ENCODE measurements at places on chromosomes 13 and 19.

GRCh38 chr13:44819245-44819644, 170.0 kb downstream of the NUFIP1 start:
- no peak for DNase-seq

GRCh38 chr13:75016225-75016624, 465.7 kb downstream of the TBC1D4 start:
- DNase-seq: no peak

- DNase-seq: no peak
Observed at GRCh38 chr13:21336609-21337349, 122.3 kb downstream of the ZDHHC20 start.

DNA sequence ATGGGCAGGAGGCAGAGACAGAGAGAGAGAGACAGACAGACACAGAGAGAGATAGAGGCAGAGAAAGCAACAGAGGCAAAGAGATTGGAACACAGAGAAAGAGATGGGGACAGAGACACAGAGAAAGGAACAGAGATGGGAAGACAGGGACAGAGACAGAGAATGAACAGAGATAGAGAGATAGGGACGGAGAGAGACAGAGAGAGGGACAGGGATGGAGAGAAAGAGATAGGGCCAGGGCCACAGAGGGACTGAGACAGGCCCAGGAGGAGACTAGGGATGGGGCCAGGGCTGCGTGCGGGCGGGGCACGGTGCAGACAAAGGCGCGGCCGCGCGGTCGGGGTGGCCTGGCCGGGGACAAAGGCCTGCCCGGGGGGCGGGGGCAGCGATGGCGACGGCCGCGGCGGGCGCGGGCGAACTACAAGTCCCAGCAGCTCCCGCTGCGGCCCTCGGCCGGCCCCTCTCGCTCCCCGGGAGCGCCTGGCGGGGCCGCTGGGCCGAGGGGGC, at the start of gene ZNF358:
TSS of gene ZNF358 (plus strand) at position 459 of the 507 bp plus-strand sequence. CDS start 3,140 bp downstream, outside the sequence.
- DNase-seq: no peak

DNA sequence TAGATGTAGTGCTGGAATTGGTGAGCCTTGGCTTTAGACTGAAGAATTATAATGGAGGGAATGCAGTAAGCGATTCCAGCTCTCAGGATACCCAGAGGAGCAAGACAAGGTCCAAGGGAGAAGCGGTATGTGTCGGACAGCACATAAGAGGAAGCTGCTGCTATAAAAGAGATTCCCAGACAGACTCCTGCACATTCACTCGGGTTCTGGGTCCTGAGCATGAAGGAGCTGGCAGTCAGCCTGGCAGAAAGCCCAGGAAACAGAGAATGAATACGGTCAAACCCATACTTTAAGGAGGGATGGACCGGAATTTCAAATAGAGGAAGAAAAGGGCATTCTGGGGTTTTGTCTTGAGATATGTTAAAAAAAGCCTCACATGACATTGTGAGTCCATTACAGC, 308.3 kb downstream of the DNAJC15 start:
- no peak for DNase-seq

DNA sequence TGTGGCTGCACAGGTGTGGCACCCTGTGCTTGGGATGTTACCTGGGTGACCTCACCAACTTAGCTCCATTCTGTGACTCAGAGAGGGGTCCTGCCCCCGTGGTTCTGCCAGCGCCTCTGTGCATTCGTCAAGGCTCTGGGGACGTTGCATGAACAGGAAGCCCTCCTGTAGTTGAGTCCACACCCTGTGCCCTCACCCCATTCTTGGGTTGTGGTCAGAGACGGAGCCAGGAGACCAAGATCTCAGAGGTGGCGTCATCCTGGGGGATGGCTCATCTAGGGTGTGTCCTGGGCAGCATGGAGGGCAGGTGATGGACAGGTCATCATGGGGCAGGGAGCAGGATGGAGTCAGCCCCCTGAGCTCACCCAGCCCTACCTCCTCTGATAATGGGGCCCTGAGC, 2.5 kb downstream of the COX6B2 start:
- no peak for DNase-seq

DNA sequence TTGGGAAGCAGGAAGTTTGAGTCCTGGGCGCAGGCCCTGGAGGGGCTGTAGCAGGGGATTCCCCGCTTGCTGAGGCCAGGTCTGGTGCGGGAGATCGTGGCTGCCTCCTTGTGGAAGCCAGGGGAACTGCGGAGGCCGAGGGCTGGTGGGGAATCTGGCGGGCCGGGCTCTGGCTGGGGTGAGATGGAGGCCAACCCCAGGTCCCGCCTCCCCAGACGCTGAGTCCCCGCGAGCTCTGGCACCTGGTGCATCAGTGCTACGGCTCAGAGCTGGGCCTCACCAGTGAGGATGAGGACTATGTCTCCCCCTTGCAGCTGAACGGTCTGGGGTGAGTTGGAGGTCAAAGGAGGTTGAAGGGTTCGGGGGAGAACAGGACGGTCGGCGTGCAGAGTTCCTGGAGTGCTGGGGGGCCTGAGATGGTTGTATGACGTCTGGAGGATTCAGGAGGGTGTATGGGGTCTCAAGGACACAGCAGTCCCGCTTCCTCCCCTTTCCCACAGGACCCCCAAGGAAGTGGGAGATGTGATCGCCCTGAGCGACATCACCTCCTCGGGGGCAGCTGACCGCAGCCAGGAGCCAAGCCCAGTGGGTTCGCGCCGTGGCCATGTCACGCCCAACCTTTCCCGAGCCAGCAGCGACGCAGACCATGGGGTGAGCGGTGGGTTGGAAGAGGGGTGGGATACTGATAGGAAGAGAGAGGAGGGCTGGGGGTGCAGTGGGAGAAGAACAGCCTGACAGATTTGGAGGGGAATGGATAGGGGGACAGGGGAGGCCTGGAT, 13.1 kb downstream of the GRAMD1A start:
- DNase-seq: no peak

DNA sequence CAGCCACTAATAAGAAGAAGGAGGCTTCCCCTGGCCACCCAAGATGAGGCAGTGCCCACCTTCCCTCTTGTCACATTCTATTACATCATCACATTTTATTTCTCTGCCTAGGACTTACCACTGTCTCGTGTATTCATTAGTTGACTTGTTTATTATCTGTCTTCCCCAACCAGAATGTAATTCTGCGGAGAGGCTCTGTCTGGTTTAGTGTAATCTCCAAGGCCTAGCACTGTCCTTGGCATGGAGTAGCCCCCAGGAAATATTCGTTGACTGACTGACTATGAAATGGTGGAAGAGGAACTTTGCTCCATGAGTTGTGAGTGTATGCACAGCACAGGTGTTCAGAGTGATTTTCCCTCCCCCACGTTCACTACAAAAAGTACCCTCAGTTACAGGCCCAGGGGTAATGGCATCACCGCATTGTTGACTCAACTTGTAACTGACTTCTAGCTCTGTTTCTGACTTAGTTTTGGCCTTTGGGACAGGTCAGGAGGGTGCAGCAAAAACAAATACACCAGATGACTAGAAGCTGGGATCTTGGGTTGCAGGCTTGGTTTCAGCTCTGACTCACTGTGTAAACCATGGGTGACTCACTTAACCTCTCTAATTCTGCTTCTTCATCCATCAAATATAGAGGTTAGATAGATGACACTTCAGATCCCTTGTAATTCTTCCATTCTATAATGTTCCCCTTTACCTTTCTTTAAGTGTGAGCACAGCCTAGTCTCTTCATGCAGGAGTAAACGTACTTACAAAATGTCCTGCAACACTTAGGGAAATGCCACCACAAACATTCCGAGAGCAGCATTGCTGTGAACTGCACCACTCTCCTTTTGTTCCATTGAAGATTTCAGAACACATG, 229.7 kb downstream of the KCNRG start:
- peak; percentile 31 for DNase-seq

DNA sequence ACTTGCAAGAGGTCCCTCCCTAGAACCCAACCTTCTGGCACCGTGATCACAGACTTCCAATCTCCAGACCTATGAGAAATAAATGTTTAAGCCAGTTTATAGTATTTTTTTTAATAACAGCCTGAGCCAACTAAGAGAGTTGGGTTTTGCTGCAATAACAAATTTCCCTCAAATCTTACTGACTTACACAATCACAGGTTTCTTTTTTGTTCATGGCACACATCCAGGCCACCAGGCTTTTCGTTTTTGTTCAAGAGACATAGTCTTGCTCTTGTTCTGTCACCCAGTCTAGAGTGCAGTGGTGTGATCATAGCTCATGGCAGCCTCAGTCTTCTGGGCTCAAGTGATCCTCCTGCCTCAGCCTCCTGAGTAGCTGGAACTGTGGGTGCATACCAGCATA, 2.0 kb upstream of the SELENOV start:
- no peak for DNase-seq

GRCh38 chr13:76820759-76821158, 65.4 kb downstream of the KCTD12 start:
- DNase-seq: no peak

DNA sequence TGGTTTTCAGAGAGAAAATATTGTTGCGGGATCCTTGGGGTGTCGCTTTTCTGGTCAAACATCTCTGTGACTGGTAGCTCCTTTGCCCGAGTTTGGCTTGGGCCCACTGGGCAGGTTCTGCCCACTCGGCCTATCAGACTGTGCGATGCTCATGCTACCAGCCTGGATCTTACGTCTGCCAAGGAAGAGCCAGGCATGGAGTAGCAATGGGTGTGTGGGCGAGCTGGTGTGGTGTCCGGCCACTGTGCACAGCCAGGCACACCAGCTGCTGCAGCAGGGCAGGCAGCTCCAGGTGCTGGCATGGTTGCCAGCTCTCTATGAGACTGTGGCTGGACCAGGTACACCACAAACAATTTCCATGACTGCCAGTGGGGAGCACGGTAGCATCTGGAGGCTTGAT, 1351.8 kb upstream of the PCDH20 start:
- no peak for DNase-seq

GRCh38 chr19:52099497-52100138, 4.1 kb upstream of the ZNF841 start:
- no peak for DNase-seq

DNA sequence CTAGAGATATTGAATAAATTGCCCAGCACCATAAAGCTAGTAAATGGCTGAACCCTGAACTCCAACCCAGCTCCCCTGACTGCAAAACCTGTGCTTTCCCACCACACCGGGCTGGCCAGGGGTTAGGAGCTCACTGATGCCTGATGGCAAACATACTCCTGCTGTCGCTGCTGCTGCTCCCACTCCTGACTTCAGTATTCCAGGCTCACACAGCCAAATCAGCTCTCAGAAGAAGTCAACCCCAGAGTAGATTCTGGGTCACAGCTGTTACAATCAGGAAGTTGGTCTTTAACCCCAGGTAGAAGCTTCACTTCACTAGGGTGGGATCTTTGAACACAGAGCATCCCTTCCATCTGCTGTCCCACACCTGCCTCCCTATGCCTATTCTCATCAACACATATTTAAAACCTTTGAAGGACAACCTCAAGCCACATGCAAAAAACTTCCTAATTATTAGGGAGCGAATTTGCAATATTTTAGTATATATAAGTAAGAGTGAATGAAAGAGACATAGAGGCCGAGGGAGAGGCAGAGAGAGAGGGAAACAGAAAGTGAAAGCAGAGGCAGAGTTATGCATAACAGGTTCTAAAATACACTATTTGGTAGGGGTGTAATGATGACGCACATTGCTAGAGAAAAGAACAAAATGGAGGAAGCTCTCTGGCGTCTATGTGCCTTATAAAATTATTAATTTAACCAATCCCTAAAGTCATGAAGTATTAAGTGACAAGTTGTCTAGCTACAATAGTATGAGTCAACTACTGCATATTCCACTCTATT, 99.4 kb upstream of the SERP2 start:
- DNase-seq: no peak

GRCh38 chr13:66655847-66656454, 574.2 kb downstream of the PCDH9 start:
- DNase-seq: no peak

DNA sequence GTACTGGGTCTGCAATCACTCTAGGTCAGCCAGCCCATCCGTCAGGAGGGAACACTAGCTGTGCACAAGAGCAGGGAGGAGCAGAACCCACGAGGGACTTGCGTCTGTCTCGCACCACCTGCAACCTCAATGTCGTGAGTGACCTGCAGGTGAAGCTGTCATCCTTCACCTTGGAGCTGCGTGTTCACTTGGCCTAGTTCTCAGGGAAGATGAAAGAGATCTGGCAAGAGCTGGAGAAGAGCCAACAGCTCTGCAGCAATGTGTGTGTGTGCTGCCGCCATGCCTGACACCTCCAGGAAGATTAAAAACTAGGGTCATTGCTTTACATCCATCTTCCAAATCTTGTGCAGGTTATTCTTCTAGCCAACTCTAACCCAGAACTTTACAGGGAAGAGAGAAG, 117.6 kb upstream of the MRI1 start:
- DNase-seq: no peak

DNA sequence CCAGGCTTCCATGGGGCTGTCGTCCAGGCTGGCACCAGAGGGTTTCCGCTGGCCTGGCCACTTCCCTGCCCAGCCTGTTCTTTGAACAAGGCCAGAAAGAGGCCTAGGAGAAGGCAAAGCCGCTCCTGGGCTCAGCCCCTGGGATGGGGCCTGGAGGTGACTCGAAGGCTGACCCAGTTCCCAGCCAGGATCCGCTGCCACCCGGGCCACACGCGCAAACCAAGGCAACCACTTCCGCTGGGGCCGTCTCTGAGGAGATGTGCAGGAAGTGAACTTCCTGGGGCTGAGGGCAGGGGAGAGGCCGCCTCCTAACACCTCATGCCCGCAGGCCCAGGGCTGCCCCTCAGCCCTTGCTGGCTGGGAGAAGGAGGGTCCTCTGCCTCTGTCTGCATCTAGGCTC, 15.2 kb downstream of the PLEKHF1 start:
- no peak for DNase-seq
